ENCODE measurements at places on chromosomes 16 and 17.
A peak's percentile ranks its signal among the peaks of the same experiment; 100 is the strongest.

GRCh38 chr17:50725769-50726655 lies 6.6 kb downstream of the LUC7L3 start:
- no peak for DNase-seq

DNA sequence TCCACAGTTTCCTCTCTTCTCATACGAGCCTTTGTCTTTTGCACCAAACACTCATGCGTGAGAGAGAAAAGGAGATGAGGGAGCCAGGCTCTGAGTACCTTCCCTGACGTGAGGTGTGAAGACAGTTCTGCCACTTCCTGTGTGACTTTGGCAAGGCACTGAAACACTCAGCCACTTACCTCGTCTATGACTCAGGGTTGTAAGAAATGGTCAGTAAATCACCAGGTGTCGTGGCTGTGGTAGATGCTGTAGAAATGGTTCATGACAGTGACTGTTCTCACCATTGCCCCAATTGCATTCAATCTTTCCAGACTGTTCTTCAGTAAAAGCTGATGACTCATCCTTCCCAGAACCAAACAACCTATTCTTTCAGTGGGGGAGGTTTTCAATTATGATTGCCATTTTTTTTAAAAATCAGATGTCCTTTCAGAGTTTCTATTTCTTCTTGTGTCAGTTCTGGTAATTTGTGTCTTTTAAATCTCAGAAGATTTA lies 49.2 kb upstream of the CBFA2T3 start:
- peak; percentile 57 for DNase-seq

- DNase-seq = no peak
Measured at GRCh38 chr17:75049057-75049456, 2.0 kb downstream of the KCTD2 start.

DNA sequence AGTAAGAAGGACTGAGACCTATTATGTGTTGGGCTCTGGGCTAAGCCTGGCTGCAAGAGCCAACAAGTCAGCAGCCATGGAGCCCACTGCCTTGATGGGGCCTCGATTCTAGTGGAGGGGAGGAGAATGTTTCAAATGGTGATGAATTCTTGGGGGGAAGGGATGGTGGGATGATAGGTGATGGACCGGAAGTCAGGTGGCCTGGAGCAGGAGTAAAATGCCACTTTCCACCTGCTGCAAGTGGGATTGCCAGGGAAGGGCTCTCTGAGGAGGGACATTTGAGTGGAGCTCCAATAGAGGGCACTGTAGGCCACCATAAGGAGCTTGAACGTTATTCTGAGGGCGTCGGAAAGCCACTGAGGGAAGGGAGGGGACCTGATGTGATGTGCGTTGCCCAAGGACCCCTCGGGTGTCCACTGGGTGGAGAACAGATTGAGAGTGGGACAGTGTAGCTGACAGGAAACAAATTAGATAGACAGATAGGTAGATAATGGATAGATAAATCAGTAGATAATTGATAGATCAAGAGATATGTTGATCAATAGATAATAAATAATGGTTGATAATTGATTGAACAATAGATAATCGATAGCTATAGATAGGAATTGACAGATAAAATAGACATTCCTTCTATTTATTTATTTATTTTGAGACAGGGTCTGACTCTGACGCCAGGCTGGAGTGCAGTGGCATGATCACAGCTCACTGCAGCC lies 18.2 kb upstream of the NXPH3 start:
- DNase-seq = no peak

GRCh38 chr16:50121278-50121677 lies 31.8 kb upstream of the TENT4B start:
- DNase-seq = peak; percentile 2

DNA sequence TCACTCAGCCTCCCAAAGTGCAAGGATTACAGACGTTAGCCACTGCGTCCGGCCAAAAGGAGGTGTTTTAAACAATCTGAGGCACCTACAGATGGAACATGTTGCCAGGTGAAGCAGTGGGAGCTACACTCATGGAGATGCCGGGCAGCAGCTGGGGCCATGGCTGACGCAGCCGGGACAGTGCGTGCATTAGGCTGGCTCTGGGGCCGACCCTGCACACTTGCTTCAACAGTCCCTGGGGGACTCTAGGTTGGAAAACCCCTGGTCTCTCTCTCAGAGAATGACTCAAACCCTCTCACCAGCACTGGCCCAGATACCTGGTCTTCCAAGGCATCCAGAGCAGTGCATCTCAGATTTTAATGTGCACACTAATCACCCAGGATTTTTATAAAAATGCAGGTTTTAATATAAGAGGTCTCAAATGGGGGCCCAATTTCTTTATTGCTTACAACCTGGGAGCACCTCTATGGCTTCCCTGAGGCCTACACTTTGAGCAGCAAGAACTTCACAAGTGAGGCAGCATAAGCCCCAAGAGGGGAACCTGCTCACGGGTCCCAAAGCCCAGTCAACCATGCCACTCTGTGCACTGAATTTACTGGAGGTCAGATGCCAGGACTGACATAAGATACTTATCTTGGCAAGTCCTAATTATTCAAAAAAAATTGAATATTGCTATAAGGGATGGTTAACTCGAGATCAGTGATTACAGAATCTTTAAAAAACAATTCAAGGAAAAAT lies 70.8 kb upstream of the TRAP1 start:
- no peak for DNase-seq

GRCh38 chr16:54584121-54584520 lies 297.5 kb upstream of the IRX3 start:
- DNase-seq = no peak

- DNase-seq = no peak
Measured at GRCh38 chr17:77130525-77130924, 10.2 kb upstream of the SEC14L1 start.

DNA sequence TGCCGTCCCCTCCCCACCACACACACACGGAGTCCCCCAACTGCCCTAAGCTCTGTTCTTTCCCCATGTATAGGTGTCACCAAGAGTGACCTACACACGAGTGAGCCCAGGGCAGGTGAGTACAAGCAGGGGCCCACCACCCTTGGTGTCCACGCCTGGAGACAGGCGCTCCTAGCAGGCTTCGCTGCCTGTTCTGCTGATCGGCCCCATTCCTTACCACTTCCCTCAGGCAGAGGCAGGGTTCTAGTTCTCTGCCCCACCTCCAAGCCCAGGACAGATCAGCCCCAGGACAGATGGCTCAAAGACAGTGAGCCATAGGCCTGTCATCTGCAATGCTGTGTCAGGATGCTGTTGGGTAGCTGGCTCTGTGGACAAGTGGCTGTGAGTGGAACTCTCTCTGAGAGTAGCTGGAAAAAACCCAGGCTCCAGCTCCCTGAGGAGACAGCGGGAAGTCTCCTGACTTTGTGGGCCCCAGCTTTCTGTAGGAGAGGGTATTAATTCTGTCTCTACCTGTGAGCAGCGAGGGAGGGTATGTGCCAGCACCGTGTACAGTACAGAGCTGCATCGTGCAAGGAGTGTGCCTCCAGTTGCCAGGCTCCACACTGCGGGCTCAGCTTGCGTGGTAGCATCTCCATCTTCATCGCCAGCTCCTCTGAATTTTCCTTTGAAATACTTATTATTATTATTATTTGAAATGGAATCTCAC lies 897 bp downstream of the TP53I13 start:
- DNase-seq = no peak

DNA sequence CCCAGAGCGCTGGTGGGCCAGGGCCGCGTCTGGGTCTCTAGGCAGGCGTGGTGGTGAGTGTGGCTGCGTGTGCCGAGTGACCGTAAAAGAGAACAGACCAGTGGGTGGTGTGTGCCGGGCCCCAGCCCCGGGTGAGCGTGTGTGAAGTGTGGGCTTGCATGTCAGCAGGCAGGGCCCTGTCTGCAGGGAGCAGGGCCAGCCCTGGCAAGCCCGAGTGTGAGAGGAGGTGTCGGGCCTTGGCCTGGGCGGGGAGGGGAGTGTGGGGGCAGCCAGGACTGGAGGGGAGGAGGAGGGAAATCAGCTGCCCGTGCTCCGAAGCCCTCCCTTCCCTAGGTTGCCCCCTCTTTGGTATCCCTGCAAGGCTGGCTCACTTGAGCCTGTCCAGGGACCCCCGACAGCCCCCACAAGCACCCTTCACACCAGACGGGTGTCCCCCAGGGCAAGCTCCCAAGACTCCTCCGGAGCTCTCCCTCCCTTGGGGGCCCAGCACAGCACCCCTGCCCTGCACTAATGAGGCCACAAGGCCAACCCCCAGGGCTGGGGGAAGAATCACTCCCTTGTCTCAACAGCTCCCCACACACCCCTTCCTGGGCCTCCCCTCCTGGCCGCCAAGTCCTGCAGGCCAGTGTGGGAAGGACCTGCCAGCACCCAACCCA lies 1.9 kb downstream of the USH1G start:
- no peak for DNase-seq

DNA sequence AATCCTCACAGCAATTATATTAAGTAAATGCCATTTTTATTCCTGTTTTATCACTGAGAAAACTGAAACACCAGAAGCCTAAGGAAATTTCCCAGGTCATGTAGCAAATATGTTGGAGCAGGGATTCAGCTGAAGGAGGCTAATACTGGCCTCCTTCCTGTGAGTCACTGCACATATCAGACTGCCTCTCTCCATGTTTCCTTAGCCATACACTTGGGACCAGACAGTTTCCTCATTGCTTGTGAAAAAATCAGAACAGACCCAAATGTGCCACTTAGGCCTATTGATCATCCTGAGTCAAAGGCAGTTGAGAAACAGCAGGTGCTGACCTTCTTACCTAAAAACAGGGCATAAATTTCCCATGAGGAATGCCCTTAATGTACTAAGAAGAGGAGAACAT lies 18.9 kb upstream of the ELAC2 start:
- no peak for DNase-seq

GRCh38 chr17:72119873-72120641 lies 763 bp upstream of the SOX9 start:
- DNase-seq = no peak

DNA sequence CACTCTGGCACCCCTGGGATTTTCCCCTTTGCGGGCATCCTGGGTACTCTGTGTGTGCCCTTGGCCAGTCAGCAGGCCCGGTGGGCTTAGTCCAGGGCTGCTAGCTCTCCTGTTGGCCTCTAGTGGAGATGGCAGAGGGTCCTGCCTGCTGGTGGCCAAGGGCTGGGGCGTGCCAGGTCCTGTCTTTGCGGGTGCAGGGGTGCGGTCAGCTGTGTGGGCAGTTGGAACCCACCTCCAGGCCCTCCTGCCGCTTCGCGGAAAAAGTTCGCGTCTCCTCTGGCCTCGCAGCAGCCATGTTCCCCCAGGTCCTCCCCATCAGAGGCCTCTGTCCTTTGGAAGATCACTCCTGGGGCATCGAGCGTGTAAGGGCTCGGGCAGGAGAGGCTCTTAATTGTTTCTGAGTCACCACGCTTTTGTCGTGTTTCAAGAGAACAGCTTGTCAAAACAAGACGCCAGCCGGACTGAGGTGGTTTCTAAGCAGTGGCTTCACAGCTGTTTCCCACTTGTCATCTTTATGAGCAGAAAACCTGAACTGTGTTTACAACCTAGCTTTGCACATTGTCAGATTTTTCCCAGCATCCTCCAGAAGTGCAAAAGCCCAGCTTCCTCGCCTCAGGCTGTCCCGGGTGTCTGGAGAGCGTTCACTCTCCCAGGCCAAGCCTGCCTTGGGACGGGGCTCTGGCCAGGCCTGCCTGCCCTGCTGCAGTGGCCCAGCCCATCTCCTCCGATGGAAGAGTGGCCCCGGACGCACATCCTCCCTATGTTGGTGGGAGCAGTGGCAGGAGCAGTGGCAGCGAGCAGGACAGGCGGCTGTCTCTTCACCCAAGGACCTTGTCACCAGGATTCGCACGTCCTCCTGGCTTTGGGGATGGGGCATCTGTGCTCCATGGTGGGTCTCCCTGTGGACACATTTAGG lies 5.0 kb upstream of the DNASE1L2 start:
- DNase-seq = no peak

- no peak for DNase-seq
Measured at GRCh38 chr16:48318630-48319029, 66.6 kb downstream of the SIAH1 start.

DNA sequence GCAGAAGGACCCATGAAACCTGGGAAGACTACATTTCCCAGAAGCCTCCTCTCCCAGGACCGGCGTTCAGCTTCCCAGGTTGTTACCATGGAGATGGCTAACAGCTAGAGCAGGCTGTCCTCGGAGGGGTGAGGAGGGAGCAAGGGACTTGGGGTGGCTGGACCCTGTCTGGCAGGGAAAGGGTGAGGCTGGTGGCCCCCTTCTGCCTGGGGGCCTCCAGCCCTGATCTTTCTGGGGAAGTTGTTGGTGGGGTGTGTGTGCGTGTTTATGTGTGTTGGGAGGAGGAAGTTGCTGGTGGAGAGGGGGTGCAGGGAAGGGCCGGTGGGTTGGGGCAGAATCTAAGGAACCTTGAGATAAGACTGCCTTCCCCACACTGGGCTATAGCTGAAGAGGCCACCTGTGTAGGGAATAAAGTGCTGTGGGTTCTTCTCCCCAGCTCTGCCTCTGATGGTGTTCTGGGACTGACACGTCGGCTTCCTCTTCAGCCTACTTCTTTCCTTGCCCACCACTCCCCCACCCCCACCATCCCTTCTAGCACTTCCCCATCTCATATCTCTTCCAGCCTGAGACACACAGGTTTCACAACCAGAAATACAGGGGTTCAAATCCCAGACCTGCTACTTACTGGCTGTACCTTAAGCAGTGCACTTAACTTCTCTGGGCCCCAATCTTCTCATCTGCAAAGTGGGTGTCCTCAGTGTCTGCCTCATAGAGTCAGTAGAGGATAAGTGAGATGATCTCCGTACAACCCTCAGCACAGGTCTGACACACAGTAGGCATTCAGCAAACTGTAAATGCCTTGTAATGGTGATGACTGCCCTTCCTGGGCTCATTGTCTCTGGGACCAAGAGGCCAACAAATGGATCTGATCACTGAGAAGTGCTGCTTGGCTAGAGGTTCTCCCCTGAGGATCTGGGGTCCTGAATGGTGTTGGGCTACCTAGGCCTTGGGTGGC lies at the start of gene DRC7:
TSS of gene DRC7 (plus strand) at position 82 of the 955 bp plus-strand sequence. CDS start 3,144 bp downstream, outside the sequence.
- DNase-seq = no peak

GRCh38 chr17:3400055-3400454 lies 1.8 kb upstream of the OR1E1 start:
- DNase-seq = no peak

- DNase-seq = no peak
Measured at GRCh38 chr16:84680165-84680842, 19.5 kb upstream of the USP10 start.

GRCh38 chr16:3029491-3030221 lies 5.8 kb downstream of the THOC6 start:
- DNase-seq = peak; percentile 36

DNA sequence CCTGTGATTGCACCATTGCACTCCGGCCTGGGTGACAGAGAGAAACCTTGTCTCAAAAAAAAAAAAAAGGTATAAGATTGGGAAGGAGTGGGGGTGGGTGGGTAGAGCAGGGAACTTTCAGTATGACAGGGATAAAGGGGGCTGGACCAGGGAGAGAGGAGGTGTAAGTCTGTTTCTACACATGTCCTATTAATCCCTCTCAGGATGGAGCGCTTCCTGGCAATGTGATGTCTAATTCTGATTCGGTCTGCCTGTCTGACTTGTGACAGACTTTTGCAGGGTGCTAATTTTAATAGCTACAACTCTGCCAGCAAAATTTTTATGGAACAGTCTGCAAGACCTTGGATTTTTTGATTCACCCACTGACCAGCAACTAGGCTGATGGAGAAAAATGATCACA lies 53.8 kb upstream of the SLC25A19 start:
- DNase-seq = no peak

GRCh38 chr17:55440391-55440790 lies 18.8 kb upstream of the MMD start:
- DNase-seq = no peak
